ENCODE measurements at places on chromosomes 16 and 17.

DNA sequence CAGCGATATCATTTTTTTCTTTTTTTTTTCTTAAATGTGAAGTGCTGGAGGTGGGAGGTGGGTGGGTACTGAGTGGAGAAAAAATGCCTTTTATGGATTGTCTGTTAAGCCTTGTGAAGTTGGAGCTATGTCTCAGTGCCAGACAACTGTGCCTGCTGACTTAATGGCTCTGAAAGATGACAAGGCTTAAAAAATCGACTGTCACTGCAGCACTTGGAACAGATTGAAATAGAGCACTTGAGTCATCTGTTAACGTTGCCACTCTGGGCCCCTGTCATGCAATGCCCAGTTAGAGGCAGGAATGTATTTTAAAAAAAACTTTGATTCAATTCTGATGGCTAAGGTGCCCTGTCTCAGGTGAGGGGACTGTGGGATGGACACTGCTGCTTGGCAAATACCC lies 108.2 kb upstream of the HS3ST2 start:
- no peak for DNase-seq

DNA sequence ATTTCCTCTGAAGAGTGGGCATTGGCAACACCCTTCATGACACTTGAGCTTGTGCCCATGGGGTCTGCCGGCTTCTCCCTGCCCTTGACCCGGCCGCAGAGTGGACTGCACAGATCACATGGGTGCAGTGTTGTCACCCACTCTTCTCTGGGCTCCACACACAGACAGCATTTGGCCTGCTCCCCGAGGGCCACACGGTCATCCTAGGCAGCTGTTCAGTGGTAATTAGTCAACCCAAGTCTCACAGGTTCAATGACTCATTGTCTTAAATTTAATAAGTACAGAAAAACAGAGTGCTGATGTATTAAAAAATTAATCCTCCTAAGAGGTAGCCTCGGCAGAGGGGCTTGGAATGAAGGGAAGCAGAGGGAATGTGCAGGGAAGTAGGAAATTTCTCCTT lies 204.8 kb downstream of the MSI2 start:
- DNase-seq = no peak

DNA sequence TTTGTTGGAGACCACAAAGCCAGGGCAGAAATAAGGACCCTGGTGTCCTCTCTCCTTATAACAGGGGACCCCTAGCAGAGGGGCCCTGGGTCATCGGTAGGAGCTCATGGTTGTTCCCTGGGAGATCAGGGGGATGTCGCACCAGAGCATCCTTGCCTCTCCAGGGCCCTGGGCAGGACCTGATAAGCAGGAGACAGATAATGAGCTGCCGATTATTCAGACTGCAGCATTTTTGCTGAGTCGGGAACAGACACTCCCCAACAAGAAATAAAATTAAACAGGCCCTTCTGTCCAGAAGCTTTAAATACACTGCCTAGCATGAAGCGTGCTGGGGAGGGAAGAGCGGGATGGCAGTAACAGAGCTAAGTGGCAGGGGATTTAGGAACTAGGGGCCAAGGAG lies 15.4 kb upstream of the GFAP start:
- DNase-seq = no peak

DNA sequence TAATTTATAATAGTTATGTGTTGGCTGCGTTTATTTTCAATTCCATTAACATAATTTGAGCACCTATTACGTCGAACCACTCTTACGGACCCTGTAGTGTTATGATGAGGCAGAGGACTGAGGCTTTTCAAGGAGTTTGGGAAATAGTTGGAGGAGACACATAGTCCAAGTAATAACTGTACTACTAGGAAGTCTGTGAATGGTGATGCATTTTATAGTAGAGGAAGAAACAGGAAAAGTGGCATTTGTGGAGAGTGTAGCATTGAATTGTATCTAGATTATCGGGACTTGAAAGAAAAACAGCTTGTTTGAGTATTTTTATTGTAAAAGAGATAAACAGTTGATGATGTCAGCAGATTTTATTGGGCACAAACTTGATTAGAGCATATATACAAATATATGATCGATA lies 1.7 kb downstream of the NFATC3 start:
- no peak for DNase-seq

GRCh38 chr17:4782652-4783051 lies 3.5 kb downstream of the VMO1 start:
- DNase-seq = no peak

DNA sequence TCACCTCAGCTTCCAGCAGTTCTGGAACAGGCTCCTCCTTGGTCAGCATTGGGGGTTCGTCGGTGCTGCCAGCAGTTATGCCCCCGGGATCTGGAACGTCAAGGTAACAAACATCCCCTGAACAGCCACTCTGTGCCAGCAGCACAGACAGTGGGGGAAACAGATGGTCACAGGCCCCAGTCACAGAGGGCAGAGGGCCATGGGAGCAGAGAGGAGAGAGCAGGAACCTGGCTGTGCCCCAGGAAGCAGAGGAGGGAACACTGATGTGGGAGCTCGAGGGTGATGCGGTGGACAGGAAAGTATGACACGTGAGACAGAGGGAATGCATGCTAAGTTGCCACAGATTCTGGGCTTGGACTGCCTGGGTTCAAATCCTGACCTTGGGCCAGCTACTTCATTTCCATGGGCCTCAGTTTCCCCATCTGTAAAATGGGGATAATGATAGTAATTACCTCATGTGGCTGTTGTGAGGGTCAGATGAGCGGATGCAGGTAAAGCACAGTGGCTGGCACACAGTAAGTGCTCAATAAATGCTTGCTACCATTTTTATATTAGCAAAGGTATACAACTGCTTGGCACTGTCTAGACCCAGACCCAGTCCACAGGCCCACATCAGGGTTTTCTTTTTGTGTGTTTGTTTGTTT lies 4.9 kb downstream of the BCL7C start:
- no peak for DNase-seq

Measured in epithelial cell of proximal tubule (primary cell).